ENCODE measurements at places on chromosomes 6 and 20. TPM values are rescaled to one million over a fixed set of nuclear protein-coding genes. Genes with fewer than 3 reads are reported as not detected.

DNA sequence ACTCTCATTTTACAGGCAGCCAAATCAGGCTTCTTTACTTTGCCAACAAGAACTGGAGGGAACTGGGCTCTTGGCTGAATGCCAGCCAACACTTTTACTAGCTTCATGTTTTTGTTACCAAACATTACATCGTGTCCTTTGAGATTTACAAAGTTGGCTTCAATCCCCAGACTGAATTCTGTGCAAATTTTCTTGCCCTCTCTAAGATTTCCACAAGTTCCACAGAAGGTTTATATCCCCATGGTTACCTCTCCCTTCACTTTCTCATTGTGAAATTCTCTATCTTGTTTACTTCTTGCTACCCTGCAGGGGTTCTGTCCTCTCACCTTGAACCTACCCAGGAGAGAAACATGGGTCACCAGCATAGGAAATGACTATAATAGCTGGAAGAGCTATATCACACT lies 37.6 kb upstream of the PLCB1 start:
- DNase-seq: no peak

- no peak for DNase-seq
Measured at GRCh38 chr6:77880501-77880900, 227.7 kb downstream of the MEI4 start.

GRCh38 chr20:11646359-11646758 lies 271.3 kb upstream of the BTBD3 start:
- DNase-seq: no peak

GRCh38 chr6:130520221-130520620 lies 154.4 kb downstream of the TMEM200A start:
- DNase-seq: no peak

DNA sequence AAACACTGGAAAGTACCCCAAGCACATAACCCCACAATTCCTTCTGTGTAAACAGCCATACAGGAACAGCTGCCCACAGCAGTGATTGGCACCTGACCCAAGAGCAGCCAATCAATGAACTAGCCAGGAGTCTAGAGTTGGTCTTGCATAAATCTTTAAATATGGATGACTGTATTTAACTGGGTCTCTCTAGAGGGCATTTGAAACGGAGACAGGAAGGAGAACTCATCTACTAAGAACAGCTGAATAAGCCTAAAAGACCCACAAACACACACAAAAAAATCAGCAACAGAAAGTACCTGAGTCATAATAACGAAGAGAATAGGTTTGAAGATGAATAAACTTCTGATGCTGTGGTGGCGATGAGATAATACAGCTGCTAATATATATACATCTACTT lies 49.0 kb upstream of the ASF1A start:
- DNase-seq: no peak

GRCh38 chr6:158707120-158707820 lies 57.4 kb downstream of the SYTL3 start:
- DNase-seq: no peak

DDX43 gene
- not detected for total RNA-seq

- no peak for DNase-seq
Measured at GRCh38 chr6:41451039-41451438, 95.1 kb upstream of the FOXP4 start.

CLVS2 gene
- total RNA-seq: not detected

DNA sequence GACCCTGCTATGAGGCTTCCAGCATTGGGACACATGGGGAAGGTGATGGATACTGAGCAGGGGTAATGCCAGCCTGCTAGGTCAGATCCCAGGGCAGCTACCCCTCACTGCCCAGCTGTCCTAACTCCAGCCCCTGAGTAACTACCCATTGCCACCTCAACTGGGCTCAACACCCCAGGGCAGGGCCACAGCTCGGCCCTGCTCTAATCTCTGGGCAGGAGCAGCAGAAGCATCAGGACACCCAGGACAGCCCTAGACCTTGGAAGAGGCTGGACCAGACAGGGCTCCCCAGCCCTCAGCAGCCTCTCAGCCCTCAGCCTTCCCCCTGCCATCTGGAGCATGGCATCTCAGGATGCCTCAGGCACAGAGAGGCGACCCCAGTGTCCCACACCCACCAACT lies 67.4 kb upstream of the TOP1 start:
- DNase-seq: no peak

- no peak for DNase-seq
Measured at GRCh38 chr20:64093013-64093503, 8.9 kb upstream of the LKAAEAR1 start.

DNA sequence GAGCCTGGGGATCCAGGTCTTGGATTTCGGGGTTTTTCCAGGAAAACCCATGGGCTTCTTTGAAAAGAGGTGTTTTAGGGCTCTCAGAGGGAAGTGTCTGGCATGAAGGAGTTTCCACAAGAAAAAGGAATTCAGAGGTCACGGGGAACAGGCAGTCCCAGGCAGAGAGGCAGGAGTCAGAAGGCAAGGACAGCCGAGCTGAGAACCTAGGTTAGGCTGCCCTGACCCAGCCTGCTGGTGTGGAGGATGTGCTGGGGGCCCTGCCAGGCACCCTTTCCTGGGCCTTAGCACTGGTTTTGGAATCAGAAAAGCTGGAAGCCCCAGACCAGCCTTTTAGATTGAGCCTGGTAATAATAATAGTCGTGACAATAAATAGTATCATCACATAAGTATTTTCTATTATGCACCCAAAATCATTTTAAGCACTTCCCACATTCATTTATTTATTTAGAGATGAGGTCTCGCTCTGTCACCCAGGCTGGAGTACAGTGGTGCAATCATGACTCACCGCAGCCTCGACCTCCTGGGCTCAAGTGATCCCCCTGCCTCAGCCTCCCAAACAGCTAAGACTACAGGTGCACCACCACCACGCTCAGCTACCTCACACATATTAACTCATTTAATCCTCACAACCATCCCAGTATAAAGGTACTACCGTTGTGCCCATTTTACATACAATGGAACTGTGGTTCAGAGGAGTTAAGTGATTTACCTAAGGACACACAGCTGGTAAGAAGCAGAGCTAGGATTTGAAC lies 19.9 kb downstream of the TGM2 start:
- no peak for DNase-seq

GRCh38 chr6:1575210-1576041 lies 34.3 kb upstream of the FOXC1 start:
- no peak for DNase-seq
